Fibroblast of villous mesenchyme (primary cell): ENCODE measurements at places on chromosomes 1 and 21. TPM values are rescaled to one million over a fixed set of nuclear protein-coding genes. Genes with fewer than 3 reads are reported as not detected.

- DNase-seq: no peak
Observed at GRCh38 chr1:55333461-55333860, 118.3 kb upstream of the USP24 start.

DNA sequence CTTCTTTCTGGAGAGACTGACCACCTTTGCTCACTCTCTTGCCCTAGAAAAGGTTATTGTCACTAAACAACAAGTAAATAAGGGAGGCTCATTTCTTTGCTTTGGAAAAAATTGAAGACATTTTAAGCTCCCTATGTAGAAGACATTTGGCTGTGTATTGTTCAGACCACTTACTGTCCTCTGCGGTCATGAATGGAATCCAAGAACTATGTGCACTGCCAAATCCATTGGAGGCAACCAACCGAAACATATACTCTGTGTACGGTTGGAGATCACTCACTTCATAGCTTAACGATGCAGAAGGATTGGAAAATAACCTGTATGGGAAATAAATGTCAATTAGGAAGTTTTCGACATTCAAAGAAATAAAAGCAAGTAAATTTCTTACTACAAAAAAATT is 332.8 kb downstream of the KCTD3 start:
- DNase-seq: no peak

DNA sequence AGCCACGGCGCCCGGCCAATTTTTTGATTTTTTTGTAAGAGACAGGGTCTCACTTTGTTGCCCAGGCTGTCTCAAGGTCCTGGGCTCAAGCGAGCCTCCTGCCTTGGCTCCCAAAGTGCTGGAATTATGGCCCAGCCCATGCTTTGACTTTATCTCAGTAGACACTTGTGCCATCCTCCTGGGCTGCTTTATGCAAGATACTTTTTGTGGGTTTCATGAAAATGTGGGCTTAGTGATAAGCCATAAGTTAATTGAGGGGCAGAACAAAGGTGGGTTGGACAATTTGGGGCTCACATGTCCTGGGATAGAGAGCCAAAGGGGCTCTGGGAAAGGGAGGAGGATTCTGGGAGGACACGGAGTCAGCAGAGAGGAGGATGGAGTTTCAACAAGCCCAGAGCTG is 22.0 kb downstream of the ALPL start:
- DNase-seq: no peak

DNA sequence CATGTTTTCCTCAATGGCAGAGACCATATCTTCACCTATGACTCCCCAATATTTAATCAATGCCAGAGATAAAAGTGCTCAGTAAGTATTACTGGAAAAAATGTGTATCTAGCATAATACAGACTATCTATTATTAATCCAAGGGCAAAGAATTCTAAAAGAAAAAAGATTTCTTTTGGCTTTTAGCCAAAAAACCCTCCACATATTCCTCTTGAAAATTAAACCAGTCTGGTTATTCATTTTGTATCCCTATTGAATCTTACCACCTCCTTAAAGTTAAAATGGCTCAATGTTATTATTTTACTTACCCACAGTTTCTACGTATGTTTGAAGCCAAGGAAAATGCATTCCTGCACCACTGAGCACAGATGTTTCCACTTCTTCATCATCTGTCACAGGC is 1.6 kb downstream of the TAF1A start:
- no peak for DNase-seq

OR2G6 gene
- not detected in 2 replicates for total RNA-seq

AMY2A gene
- total RNA-seq: not detected in 2 replicates

CLEC20A gene
- total RNA-seq: not detected in 2 replicates
